KBM-7 (cell line): ENCODE measurements at places on chromosomes 1 and 21.

GRCh38 chr1:51190961-51191360 is 45.1 kb upstream of the RNF11 start:
- DNase-seq = peak; percentile 66

- DNase-seq = no peak
These were observed 80.6 kb downstream of the ERG start for GRCh38 chr21:38417726-38418125.

DNA sequence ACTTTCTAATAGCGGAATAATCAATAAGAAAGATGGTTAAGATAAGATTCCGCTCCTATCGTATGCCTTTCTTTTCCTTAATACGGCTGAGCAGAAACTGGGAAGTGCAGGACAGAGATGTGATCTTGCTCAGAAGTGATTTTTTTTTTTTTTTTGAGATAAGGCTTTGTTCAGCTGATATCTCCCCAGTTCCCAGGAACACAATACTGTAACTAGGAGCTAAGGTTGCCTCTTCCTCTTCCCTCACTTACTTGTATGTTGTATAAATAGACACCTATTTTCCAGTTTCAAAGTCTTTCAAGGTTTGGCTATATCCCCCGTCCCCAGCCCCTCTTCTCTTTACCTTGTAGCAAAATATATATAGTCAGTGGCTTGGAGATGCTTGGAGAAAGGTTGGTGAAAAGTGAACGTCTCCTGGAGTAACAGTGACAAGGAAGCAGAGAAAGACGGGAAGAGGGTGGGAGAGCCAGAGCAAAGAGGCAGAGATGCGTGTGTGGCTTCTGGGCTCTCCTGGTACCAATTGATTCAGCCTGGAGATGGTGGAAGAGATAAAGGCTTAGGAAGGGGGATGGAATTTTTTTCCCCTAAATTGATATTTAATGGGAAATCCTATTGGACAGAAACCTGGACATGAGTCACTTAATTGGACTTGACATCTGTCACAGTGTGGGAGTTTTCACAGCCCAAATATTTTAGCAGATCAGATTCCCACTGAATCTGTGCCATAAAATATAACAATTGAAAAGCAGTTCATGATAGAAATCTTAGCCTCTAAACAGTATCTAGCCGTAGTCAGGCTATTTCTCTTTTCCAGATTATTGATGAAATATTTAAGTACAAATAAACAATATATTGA is at the start of gene NHLH2:
Gene NHLH2, minus strand, starts transcription at position 522 of the 856 bp plus-strand sequence. CDS start 2,754 bp downstream, outside the sequence.
- DNase-seq = no peak

DNA sequence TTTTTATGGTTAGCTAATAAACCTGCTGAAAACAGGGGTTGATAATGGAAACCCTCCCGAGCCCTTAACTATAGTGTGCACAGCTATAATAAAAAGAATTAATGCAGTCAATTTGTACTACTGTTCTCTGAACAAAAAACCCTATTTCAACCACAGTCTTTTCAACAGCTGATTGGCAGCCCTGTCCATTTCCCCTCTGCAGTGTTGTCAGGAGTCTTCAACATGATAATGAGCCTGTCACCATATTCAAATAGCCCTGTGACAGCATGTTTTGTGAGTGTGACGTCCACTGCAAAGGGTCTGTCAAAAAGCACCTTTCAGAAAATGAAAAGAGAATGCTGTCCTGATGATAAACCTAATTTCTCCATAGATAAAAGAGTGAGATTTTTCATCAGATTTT is 92.7 kb downstream of the ESRRG start:
- no peak for DNase-seq

- no peak for DNase-seq
These were observed 10.4 kb downstream of the RPL11 start for GRCh38 chr1:23701996-23702395.

- DNase-seq = no peak
These were observed 61.2 kb upstream of the TENT5C start for GRCh38 chr1:117544509-117545109.

GRCh38 chr1:156073740-156074139 is 8.5 kb downstream of the MEX3A start:
- DNase-seq = no peak
